Ascending aorta (tissue), 2 donors: ENCODE measurements at places on chromosomes 2 and 18.

- no peak for DNase-seq
These were observed 141.0 kb downstream of the FMNL2 start for GRCh38 chr2:152475982-152476381.

- peak; percentile 40 for DNase-seq
These were observed 6.3 kb upstream of the SIX3 start for GRCh38 chr2:44934983-44935728.

DNA sequence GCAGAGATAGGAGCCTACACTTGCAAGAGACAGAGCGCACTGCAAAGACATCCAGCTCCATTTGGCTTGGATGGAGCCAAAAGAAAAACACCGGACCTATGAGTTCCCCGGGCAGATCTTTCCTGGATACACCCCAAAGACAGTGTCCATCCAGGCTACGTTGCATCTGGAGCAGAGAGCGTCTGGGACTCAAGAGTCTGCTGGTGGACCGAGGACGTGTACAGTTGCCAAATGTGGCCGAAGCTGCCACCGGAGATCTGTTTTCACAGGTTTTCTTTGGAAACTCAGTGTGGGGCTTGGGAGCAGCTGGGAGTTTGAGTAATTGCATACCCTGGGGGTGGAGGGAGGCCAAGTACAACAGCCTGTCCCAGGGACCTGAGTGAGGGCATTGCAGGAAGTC is 192.3 kb upstream of the OSR1 start:
- DNase-seq: no peak

- DNase-seq: peak; percentile 54
These were observed 7.9 kb downstream of the PCBP1 start for GRCh38 chr2:70094978-70095719.

DNA sequence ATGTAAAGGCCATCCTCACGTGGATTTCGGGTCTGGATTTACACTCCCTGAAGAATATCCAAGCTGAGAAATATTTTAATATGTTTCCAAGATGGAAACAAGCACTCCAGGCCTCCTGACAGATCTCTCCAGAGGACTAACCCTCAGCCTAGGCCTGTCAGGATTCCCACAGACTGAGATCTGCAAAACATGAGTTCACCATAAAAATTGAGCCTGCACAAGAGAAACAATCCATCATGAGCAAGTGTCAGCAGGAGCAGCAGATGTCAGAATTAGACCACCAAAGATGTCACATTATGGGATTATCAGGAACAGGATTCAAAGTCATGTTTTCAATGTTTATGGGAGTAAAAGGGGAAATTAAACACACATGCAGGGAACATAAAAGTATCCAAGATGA is 191.3 kb downstream of the TFCP2L1 start:
- DNase-seq: no peak

- no peak for DNase-seq
These were observed 32.6 kb downstream of the PMAIP1 start for GRCh38 chr18:59932401-59932800.

- no peak for DNase-seq
These were observed 140.8 kb downstream of the DDX1 start for GRCh38 chr2:15732341-15733077.

DNA sequence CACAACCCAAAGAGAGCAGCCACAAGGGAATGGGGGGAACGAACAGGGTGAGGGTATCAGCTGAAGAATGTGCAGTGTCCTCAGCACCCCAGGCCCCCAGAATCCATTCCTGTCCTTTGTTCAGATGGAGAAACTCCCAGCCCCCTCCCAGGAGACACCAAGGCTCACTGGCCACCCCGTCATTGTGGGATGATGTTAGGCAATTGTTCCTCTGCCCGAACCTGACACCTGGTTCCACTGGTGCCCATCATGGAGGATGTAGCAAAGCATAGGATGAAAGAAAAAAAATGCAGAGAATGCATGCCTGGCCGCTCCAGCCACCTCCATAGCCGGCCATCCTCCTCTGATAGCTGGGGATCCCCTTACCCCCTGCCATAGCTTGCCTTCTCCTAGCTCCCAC is 197.3 kb upstream of the TWIST2 start:
- DNase-seq: peak; percentile 45

- no peak for DNase-seq
These were observed 95.5 kb downstream of the GYPC start for GRCh38 chr2:126751477-126751876.

- DNase-seq: no peak
These were observed 2.2 kb downstream of the LRRTM4 start for GRCh38 chr2:77519888-77520506.

DNA sequence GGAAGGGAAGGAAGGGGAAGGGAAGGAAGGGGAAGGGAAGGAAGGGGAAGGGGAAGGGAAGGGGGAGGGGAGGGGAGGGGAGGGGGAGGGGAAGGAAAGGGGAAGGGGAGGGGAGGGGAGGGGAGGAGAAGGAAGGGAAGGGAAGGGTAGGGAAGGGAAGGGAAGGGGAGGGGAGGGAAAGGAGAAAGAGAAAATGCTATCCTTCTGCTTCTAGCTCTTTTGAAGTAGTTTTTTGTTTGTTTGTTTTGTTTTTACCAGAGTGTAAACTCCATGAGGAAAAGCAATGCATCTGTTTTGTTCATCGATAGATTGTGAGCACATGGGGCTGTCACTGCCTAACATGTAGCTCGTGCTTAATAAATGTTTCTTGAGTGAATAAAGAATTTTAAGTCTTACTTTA is 1592.7 kb upstream of the ACVR2A start:
- no peak for DNase-seq

DNA sequence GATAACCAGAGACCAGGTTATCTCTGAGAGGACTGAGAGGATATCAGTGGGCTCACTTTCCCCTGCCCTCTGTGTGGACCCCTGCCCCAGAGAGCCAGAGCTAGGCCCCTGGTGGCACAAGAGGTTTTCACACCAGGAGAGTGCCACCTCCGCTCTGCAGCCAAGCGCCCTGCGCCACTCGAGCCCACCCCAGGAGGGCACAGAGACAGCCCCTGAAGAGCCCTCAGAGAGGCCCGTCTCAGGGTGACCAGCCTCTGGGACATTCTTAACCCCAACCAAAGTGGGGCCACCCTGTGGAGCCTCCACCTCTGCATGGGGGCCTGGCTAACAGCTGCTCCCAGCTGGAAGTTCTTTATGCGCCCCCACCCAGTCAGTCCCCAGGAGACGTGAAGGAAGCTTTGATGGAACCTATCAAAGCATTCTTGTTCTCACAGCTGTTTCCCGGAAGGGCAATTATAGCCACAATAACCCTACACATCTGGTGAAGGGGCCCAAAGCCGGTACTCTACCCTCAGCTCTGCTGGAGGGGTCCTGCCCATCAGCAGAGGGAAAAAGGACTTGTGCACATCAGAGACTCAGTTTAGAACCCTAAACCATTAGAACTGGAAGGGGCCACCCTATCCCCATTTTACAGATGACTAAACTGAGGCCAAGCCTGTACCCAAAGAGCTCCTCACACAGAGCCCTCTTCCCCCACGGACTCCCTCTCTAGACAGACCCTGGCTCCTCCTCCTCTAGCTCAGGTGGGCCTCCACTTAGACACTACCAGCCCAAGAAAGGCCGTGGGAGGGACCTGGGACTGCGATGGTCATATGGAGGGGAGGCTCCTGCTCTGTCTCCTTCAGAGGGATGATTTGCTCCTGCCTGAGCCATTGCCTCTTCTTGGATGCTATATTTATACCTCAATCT is 101.1 kb downstream of the ZFP36L2 start:
- DNase-seq: no peak

DNA sequence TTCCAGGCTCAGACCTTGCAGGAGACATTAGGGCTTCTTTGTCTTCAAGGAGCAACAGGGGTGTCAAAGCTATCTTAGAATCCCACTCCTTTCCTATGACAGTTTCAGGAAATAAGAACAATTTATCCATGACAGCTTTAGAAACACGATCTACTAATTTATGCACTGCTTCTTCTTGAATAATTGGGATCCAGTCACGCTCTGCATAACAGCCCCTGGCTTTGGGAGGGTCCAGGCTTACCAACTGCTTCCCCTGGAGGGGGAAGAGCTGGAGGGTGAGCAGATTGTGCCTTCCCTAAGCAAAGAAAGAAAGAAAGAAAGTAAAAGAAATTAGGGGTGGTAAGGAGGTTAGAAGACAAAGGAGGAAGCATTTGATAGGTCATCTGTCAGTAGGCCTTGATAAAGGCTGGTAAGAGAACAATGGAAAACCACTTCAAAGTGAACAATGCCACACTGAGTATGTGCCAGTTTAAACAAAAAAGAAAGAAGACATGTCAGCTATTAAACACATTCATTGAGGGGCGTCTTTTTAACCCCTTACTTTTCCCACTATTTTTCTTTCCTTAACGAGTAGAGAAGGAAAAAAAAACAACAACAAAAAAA is 327.6 kb downstream of the DCC start:
- no peak for DNase-seq

DNA sequence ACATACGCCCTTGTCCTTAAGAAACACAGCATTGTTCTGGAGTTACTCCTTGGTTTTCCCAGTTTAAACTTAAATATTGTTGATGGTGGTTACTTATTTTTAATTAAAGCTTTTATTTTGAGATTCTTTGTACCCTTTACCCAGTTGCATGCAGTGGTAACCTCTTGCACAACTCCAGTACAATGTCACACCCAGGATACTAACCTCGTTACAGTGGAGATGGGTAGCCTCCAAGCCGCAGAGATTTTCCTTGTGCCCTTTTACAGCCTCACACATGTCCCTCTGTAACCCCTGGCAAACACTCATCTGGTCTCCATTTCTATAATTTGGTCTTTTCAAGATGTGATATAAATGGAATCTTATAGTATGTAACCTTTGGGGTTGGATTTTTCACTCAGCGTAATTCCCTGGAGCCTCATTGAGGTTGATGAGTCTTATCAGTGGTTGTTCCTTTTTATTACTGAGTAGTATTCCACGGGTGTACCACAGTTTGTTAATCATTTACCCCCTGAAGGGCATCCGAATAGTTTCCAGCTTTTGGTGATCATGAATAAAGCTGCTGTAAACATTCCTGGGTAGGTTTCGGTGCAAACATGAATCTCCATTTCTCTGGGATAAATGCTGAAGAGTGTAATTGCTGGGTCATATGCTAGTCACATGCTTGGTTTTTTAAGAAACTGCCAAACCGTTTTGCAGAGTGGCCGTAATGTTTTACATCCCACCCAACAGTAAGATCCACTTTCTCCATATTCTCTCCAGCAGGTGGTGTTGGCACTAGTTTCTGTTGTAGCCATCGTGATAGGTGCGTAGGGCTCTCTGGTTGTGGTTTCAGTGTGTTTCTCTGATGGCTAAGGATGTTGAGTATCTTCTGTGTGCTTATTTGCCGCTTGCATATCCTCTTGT is 68.6 kb downstream of the DGKD start:
- DNase-seq: no peak

DNA sequence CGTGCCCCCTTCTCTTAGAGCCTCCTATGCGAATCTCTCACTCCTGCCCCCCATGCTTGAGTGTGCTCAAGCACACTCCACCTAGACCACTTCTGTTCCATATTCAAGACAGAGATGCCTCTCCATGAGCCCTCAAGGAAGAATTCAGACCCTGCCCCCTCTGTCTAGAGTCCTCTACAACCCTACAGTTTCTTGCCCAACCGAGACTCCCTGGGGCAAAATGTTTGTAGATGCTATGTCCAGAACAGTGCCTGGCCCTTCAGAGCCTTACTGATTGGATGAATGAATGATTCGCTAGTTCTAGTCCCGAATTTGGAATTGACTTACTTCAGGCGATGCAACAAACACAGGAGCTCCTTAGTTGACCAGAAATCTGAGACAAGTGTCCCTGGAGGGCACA is 8.7 kb downstream of the APCDD1 start:
- DNase-seq: no peak

DNA sequence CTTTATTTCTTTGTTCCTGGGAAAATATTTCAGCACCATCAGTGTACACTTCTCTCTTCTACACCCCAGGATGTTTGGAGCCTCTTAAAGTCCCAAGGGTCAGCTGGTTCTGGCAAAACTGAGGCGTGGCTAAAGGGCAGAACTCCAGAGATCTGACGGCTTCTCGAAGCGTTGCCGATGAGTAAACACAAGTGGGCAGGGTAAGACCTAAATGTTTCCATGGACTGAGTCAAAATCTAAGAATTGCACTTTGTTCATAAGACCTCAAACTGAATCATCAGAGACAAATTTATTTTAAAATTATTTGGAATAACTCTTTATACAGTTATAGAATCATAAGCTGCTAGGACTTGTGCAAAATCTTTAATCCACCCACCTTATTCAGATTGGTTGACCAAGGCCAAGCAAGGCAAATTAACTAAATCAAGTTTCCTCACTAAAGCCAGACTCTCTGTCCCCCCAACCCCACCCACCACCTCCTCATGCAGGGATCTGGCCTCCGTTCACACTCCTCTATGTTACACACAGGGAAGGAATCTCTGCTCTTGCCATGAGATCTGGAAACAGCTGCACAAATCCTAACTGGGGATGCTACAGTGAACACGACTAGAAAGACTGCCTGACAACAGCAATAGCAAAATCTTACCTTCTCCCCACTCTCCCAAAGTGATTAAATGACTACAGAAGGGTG is 342.6 kb upstream of the KLHL29 start:
- peak; percentile 83 for DNase-seq

- no peak for DNase-seq
These were observed 125.7 kb upstream of the LMAN1 start for GRCh38 chr18:59484561-59485328.

DNA sequence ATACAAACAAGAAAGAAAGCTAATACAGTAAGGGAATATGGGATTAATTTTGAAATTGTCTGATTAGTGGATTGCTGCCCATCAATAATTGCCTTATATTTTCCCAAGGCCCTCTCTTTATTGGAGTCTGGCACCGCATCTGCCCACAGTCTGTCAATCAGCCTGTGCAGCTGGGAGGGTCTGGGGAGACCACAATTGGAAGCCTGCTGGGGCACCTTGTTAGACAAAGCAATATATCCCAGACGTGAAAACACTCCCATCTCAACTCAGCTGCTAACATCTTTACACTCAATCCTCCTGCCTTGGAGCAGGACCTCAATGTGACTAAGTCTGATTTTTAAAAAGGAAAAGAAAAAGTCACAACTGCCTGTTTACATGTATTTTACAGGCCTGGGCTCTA is 258.6 kb downstream of the SRBD1 start:
- DNase-seq: no peak

DNA sequence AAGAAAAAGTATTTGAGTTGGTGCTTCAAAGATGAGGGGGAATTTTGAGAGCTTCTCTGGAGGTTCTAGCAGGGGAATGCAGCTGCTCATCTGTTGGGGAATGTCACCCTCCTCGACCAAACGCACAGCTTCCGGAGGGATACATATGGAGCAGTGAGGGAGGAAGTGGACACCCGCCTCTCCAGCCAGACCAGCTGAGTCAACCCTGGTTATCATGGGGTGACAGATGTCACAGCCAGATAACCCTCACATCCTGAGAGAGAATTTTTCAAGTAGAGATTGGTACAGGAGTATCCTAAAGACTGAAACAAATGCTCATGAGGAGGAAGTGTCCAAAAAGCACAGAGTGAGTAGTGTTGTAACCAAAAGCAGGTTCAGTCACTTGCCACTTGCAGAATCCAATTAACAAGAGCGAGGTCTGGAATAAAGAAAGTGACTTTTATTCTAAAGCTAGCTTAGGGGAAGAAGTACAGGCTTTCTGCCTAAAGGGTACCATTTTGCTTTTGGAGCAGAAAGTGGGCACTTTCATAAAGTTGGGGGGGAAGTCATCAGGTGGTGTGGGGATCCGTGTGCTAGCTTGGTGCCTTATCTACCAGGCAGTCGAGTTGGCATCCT is 395.2 kb downstream of the RAD51AP2 start:
- DNase-seq: no peak

- peak; percentile 50 for DNase-seq
These were observed 121.4 kb upstream of the COPS8 start for GRCh38 chr2:236964291-236964690.
